LHCN-M2 (cell line): ENCODE measurements at places on chromosomes 2 and 18.
A peak's percentile ranks its signal among the peaks of the same experiment; 100 is the strongest.

DNA sequence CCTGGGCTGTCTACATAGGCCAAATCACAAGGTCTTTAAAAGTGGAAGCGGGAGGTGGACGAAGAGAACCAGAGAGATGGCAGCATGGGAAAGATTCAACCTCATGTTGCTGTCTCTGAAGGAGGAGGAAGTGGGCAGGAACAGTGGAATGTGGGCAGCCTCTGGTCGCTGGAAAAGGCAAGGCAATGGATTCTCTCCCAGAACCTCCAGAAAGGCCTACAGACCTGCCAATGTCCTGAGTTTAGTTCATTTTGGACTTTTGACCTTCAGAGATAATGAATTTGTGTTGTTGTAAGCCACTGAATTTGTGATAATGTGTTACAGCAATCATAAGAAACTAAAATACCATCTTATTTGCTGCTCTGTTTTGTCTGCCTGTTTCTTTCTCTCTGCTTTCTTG, 122.5 kb downstream of the RNF152 start:
- no peak for DNase-seq

DNA sequence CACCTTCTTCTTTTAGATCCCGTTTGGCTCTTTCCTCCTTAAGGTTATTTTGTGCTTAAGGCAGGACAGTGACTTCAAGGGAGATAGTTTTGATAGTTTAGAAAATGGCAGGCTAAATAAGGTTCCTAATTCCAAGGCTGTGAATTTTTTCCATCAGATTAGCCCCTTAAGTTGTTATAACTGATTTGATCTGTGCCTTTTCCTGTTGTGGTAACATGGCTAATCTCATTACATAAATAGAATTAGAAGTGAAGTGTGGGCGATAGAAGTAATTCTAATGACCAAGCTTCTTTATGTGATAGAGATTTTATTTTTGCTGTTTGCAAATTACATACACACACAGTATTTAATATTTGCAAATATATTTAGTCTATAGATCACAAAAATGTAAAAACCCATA, 102.0 kb downstream of the MYO1B start:
- DNase-seq: no peak

DNA sequence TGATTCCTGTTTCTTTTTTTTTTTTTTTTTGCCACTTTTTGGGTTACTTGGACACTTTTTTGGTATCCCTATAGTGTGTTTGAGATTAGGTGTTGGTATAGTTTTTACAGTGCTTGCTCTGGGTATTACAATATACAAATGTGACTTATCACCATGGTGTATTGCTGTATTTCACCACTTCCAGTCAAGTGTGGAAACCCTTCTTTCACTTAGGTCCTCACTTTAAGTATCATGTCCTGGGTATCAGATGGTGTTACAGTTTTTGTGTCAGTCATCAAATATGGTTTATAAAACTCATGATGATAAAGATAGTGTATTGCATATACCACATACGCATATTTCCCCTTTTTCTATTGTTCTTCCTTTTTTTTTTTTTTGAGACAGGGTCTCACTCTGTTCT, 1.8 kb downstream of the ATP9B start:
- no peak for DNase-seq

DNA sequence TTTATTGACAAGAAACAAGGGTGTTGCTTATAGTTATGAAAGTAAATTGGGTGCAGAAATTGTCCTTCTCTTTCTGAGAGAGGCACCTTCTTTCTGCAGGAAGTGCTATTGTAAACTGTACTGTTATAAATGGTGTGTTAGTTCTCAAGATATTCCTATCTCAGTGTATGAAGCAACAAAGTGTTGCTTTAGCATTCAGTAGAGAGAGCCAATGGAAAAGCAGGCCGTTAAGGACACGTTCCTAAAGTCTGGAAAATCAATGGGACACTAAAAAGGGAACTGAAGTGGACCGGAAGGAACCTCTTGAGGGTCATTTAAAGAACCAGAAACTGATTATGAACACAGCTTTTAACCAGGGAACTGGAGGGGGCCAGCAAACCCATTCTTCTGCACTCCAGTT, 510.0 kb upstream of the ZEB2 start:
- no peak for DNase-seq

DNA sequence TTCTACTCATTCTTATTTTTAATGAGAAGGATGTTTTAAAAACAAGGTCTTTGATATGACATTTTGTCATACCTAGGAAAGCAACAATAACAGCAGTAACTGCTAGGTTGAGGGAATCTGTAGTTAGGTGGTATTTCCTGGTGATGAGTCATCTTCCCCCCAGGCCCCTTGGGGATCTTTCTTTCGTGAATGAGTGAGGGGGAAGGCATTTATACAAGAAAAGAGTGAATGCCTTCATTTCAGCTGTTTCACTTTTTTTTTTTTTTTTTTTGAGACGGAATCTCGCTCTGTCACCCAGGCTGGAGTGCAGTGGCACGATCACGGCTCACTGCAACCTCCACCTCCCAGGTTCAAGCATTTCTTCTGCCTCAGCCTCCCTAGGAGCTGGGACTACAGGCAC, 108.6 kb downstream of the MAP4K4 start:
- DNase-seq: peak; percentile 93

DNA sequence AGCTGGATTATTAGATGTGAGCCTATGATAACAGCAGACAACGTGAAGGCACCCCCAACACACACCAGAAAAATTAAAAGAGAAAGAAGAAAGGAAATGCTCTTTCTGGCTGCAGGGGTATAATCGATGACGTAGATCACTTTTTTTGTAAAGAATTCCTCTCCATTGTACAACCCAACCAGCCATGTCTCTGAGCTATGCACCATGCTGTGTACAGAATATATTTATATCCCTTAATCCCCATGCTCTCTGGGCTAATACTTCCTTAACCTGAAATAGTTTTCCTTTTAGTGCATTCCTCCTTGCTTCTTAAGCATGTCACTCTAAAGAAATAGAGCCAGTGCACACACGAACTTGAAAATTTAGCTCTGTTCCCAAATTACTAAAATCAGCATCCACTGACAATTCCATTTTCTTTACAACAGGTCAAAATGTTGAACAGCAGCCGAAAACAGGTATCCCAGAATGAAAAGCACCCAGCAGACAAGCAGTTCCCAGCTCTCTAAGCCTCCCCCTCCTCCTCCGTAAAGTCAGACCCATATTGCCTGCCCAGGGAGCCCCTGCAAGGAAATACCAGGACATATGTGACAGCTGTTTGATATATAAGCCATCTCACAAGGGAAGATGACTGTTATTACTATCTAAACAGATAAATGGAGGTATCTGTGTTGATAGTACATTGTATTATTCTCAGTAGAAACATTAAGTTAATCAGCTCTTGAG, 247.4 kb upstream of the RAB6C start:
- no peak for DNase-seq

- no peak for DNase-seq
Measured at GRCh38 chr2:218990052-218990451, 3.2 kb downstream of the CRYBA2 start.

DNA sequence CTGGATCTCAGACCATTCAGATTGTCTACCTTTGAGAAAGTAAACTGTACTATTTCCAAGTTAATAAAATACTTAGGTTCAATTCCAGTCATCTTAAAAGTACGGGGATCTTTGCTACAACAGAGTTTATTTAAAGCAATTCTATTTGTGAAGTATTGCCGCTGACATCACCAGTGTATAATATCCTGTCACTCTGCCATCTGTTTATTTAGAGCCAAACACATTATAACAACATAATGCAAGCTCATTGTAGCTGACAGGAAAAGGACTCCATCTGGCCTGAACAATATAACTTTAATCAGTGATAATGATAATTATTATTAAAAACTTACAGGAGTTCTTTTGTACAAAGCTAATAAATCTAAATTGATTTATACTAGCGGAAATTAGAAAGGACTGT, 786.8 kb downstream of the ERBB4 start:
- no peak for DNase-seq

- no peak for DNase-seq
Measured at GRCh38 chr2:121372721-121373353, 87.8 kb upstream of the TFCP2L1 start.

GRCh38 chr2:136647039-136647438, 118.3 kb upstream of the THSD7B start:
- DNase-seq: no peak

GRCh38 chr2:50674876-50675275, 357.1 kb downstream of the NRXN1 start:
- DNase-seq: no peak

- peak; percentile 73 for DNase-seq
Measured at GRCh38 chr2:75100011-75100800, 99.1 kb downstream of the TACR1 start.

- peak; percentile 67 for DNase-seq
Measured at GRCh38 chr2:108215794-108216211, 24.0 kb upstream of the SULT1C3 start.

GRCh38 chr18:33350256-33350655, 90.3 kb downstream of the CCDC178 start:
- DNase-seq: no peak

- DNase-seq: no peak
Measured at GRCh38 chr2:223723954-223724411, 113.4 kb downstream of the AP1S3 start.

- no peak for DNase-seq
Measured at GRCh38 chr18:10936176-10937053, 213.0 kb downstream of the PIEZO2 start.

DNA sequence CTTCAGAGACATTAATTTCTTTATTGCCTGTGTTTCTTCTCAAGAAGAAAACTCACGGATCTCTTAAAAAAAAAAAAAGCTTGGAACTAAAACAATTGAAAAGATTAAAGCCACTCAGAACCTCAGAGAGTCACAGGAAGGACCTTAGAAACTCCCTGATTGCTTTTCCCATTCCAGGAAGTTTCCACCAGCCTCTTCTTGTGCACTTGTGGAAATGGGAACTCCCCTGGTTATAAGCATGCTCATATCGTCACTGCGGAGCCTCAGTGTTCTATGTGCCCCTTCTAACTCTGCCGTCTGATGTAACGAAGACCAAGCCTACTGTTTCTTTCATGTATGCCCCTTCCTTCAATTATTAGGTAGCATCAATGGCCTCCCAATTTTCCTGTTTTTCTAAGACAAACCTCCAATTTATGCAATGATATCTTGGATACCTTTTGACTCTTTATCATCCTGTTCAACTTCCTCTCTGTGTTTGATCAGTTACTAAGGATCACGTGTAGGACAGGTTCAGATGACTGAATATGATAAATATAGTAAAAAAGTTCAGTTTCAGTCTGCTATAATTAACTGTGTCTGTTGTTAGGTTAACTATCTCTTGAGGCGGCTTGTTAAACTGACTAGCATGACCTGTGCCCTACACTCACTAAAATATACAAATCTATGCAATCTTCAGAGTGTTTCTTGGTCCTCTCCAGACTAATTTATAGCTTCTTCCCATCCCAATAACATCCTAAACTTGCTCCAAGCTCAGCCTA, 593.7 kb upstream of the CHAC2 start:
- no peak for DNase-seq

- DNase-seq: no peak
Measured at GRCh38 chr2:234570476-234570875, 73.6 kb upstream of the ARL4C start.

DNA sequence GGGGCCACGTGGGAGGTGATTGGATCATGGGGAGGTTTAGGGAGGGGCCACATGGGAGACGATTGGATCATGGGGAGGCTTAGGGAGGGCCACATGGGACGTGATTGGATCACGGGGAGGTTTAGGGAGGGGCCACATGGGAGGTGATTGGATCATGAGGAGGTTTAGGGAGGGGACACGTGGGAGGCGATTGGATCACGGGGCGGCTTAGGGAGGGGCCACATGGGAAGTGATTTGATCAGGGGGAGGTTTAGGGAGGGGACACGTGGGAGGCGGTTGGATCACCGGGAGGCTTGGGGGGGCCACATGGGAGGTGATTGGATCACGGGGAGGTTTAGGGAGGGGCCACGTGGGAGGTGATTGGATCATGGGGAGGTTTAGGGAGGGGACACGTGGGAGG, 22.5 kb upstream of the SALL3 start:
- DNase-seq: no peak

DNA sequence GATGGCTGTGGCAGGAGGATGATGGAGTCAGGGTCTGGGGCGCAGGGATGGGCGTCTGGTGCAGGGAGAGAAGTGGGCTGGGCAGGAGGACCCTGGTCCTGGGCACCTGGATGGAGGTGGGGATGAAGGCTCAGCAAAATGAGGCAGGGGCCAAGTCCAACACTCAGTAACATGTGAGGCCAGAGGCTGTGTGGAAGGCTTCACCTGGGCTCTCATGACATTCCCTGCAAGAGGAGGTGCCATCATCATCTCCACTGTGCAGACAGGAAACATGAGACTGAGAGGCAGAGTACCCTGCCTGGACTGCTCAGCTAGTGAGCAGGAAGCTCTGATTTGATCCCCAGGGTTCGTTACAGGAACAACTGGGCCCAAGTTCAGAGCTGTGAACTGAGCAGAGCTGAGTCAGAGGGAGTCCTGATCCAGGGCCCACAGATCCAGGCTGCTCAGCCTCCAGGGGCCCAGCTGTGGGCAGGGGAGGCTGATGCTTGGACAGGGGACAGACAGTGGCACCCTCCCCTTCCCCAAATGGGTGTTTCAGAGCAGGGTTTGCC, 36.9 kb downstream of the HJURP start:
- DNase-seq: no peak

DNA sequence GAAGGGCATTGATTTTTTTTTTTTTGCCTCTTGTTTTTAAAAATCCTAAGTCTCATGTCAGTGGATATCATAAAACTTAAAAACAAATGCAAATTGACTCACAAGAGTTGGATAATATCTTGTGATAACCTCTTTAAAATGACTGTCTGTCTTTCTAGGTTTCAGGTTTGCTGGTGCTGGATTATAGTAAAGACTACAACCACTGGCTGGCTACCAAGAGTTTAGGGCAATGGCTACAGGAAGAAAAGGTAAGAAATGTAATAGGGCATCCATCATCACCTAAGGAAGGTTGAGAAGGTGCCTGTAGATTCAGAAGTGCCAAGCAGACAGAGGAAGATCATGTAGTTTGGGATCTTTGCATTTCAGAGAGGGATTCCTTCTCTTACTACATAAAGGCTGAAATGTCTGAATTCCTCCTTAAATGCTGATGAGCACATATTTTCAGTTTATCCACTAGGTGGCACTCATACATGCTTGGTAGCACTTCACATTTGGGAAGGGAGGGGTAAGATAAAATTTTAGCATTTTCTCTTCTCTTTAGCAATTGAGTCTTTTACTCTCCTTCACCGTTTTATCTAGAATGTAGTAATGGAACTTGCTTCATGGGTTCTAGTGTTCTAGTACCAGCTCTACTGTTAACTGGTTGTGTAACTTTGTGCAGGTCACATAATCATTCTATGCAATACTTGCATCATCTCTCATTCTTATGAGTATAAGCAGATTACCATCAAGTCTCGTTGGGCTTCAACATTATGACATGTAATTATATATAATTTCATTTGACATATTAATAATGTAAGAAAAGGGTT, 21.1 kb downstream of the CPS1 start:
- peak; percentile 47 for DNase-seq
